ENCODE measurements at places on chromosomes 4 and X. TPM values are rescaled to one million over a fixed set of nuclear protein-coding genes. Genes with fewer than 3 reads are reported as not detected.

DNA sequence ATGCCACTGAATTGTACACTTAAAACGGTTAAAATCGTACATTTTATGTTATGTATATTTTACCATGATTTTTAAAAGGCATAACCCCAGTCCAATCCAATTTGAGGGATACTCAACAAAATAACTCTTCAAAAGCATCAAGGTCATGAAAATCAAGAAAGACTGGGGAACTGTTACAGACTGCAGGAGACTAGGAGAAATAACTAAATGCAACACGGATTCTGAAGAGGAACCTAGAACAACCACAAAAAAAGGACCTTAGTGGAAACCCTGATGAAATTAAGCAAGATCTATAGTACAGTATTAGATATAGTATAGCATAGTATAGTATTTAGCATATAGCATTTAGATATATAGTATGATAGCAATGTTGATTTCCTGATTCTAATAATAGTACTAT, 26.8 kb downstream of the SH3KBP1 start:
- H3K27ac ChIP-seq, result no peak overlapping the region
- no peak for DNase-seq
- H3K4me3 ChIP-seq, result no peak overlapping the region
- H3K27me3 ChIP-seq, result no peaks in the 10 kb centered on the region
- no peaks in the 10 kb centered on the region for H3K36me3 ChIP-seq

DNA sequence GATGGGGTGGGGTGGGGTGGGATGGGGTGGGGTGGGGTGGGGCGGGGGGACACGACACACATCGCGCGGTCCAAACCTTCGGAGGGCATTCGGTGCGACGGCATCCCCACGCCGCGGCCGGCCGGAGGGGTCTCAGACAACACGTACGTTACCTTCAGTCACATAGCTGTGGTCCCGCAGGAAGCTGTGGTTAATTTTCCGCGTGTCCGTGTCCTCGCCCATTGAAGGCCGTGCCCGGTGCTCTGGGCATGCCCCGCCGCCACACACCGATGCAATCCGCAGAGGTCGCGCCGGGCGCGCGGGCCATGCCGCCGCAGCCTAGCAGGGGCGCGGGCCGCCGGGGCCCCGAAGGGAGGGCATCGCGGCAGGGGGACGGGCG, 417 bp downstream of the PPP2R2C start:
- DNase-seq, result no peak
- peak overlapping the region; percentile 50 for H3K4me3 ChIP-seq
- no peak overlapping the region for H3K27ac ChIP-seq
- no peaks in the 10 kb centered on the region for H3K27me3 ChIP-seq
- no peaks in the 10 kb centered on the region for H3K36me3 ChIP-seq
- peaks cover 6% of the 10 kb centered on the region for H3K4me1 ChIP-seq

DNA sequence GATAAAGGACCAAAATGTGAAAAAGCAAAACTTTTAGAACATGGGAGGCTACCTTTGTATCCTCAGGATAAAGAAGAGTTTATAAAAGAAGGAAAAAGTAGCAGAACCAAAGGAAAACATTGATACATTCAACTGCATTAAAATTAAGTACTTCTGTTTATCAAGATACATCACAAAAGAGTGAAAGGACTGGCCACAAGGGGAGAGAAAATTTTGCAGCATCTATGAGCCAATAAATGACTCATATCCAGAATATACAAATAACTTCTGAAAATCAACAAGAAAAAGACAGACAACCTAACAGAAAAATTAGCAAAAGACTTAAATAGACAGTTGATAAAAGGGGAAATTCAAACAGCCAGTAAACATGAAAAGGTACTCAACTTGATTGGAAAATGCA, 177.1 kb downstream of the RBMX2 start:
- no peaks in the 10 kb centered on the region for H3K27me3 ChIP-seq
- peak overlapping the region; percentile 49 for H3K4me3 ChIP-seq
- H3K36me3 ChIP-seq, result no peaks in the 10 kb centered on the region
- peak overlapping the region; percentile 71 for H3K27ac ChIP-seq
- DNase-seq, result peak; percentile 55

DNA sequence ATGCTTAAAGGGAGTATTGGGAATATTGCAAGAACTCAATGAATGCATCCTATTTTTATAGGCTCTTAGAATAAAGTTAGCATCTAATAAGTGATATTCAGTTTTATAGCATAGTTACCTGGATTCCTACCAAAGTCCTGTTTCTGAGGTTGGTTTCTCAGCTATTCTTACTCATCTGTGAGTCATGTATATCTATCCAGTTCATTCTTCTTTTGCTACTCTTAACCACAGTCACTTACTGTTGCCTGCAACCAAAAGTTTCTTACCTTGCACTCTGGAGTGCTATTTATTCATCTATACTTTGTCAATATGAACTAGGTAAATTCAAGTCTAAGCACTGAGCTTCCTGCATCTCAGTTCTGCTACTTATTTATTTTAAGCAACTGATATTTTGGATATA, 322.5 kb downstream of the HS3ST1 start:
- H3K27ac ChIP-seq, result no peak overlapping the region
- peak; percentile 68 for DNase-seq

- H3K36me3 ChIP-seq, result no peaks in the 10 kb centered on the region
- H3K27me3 ChIP-seq, result no peaks in the 10 kb centered on the region
- peaks cover 4% of the 10 kb centered on the region for H3K4me1 ChIP-seq
- no peak overlapping the region for H3K4me3 ChIP-seq
Observed at GRCh38 chr4:133865612-133866327, 335.8 kb downstream of the PABPC4L start.

- H3K27me3 ChIP-seq, result no peaks in the 10 kb centered on the region
- no peak overlapping the region for H3K4me3 ChIP-seq
- peak; percentile 27 for DNase-seq
- 0 out of 2 replicates have a peak, but pooled peaks cover 3% of the 10 kb centered on the region for H3K4me1 ChIP-seq
- no peaks in the 10 kb centered on the region for H3K36me3 ChIP-seq
Observed at GRCh38 chr4:89222170-89222569, 85.4 kb downstream of the GPRIN3 start.

DNA sequence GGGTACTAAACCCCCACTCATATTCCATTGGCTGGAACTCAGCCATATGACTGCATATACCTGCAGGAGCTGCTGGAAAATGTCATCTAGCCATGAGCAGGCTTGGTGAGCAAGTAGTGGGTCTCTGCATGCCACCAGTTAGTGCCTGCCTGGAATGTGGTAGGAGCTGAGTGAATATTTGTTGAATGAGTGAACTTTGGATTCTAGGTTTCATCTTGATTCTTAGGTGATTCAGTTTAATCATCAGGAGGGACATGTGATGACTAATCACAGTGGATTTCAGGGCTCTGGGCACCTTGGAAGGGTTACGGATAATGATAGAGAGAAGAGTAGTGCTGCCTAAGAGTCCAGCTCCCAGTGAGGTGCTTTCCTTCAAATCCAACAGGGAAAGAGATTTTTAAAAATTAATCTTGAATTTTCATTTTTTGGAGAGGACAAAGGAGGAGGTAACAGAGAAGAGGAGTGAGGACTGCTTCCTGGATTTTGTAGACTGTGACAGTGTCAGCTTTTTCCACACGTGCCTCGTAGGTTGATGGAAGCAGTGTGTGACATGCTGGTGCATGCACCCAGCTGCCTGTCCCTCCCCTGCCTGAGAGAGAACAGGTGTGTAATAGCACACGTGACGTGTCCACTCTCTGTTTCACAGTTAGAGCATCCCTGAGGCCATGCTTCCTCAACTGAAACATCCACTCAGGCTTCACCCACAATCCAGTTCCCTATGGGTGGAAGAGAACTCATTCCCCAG, 30.4 kb downstream of the NHS start:
- no peaks in the 10 kb centered on the region for H3K36me3 ChIP-seq
- H3K4me1 ChIP-seq, result peaks cover 46% of the 10 kb centered on the region
- H3K27ac ChIP-seq, result peak overlapping the region; percentile 82
- peak; percentile 94 for DNase-seq

DNA sequence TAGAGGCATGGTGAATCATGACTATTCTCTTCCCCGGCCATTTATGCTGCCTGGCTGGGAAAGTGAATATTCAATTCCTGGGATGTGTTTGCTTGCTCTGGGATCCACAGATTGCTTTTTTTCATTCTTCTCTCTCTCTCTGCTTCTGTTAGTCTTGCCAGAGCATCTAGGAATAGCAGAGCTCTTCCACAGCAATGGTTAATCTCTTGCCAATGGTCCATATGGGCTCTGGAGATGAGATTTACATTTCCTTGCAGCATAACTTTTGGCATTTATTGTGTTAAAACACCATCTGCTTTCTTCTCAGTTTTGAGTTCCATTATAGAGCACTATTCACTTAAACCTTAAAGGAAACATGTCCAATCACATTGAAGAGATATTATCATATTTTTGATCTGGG, 59.2 kb upstream of the GUCY1A1 start:
- H3K4me1 ChIP-seq, result peaks cover 15% of the 10 kb centered on the region
- H3K4me3 ChIP-seq, result no peak overlapping the region
- H3K27me3 ChIP-seq, result no peaks in the 10 kb centered on the region
- H3K27ac ChIP-seq, result no peak overlapping the region
- DNase-seq, result no peak

GRCh38 chr4:1531683-1532548, 125.7 kb upstream of the NKX1-1 start:
- H3K4me1 ChIP-seq, result no peaks in the 10 kb centered on the region
- DNase-seq, result no peak
- no peak overlapping the region for H3K27ac ChIP-seq
- H3K27me3 ChIP-seq, result peaks cover 24% of the 10 kb centered on the region
- H3K36me3 ChIP-seq, result no peaks in the 10 kb centered on the region
- H3K4me3 ChIP-seq, result no peak overlapping the region

- H3K27me3 ChIP-seq, result no peaks in the 10 kb centered on the region
- no peak overlapping the region for H3K27ac ChIP-seq
- no peak overlapping the region for H3K4me3 ChIP-seq
- H3K36me3 ChIP-seq, result no peaks in the 10 kb centered on the region
Observed at GRCh38 chrX:36856849-36857248, 151.3 kb upstream of the FAM47C start.

GRCh38 chr4:126560794-126561193, 1072.0 kb upstream of the INTU start:
- no peak overlapping the region for H3K4me3 ChIP-seq
- H3K4me1 ChIP-seq, result peaks cover 3% of the 10 kb centered on the region
- DNase-seq, result peak; percentile 35
- no peak overlapping the region for H3K27ac ChIP-seq
- H3K36me3 ChIP-seq, result no peaks in the 10 kb centered on the region

- H3K27ac ChIP-seq, result no peak overlapping the region
- DNase-seq, result no peak
- no peaks in the 10 kb centered on the region for H3K36me3 ChIP-seq
- no peak overlapping the region for H3K4me3 ChIP-seq
- H3K27me3 ChIP-seq, result no peaks in the 10 kb centered on the region
Observed at GRCh38 chrX:106973433-106974149, 26.4 kb downstream of the MORC4 start.

DNA sequence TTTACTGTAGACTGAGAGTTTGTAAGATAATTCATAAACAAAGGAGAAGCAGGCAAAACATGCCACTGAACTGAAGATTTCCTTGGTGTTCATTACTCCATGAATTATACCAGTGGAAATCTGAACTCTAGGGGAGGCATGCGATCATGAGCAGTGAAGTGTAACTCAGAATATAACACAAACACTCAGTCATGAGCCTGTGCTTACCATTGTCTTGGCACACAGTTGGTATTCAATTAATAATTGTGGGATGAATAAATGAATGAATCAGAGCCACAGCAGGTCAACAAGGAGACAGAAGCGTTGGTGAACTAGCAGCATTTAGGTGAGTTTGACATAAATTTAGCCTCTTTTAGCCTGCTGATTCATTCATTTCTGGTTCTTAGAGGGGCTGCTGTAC, 263.5 kb upstream of the DKK2 start:
- H3K27ac ChIP-seq, result no peak overlapping the region
- no peak for DNase-seq
- H3K36me3 ChIP-seq, result no peaks in the 10 kb centered on the region
- H3K27me3 ChIP-seq, result no peaks in the 10 kb centered on the region

DNA sequence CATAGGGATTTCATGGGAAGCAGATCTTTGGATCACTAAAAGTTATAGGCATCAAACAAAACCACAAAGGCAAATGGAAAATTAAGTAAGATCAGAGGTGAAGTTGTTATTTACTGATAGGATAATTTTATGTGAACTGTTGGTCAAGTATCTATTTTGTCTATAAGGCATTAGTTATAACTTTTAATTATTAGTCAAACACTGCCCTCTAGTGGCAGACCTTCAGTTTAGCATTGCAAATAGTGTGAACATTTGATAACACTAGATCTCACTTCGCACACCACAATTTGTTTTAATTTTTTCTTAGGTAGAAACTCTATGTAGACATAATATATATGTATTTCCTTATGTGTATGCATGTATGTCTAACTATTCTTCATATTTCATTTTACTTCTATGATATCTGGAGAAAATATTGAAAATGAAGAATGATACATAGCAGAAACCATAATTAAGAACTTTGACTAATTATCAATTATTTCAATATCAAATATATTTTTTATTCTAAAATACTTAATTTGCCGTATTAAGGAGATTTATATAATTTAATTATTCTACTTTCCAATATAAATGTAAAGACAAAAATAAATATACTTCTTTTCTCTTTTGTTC, 214.5 kb upstream of the TACR3 start:
- DNase-seq, result peak; percentile 65
- no peaks in the 10 kb centered on the region for H3K36me3 ChIP-seq
- no peaks in the 10 kb centered on the region for H3K4me1 ChIP-seq

GRCh38 chr4:150641612-150642011, 59.7 kb downstream of the MAB21L2 start:
- no peaks in the 10 kb centered on the region for H3K27me3 ChIP-seq
- no peak overlapping the region for H3K4me3 ChIP-seq
- DNase-seq, result no peak
- H3K27ac ChIP-seq, result no peak overlapping the region
- H3K36me3 ChIP-seq, result no peaks in the 10 kb centered on the region
- H3K4me1 ChIP-seq, result no peaks in the 10 kb centered on the region

DNA sequence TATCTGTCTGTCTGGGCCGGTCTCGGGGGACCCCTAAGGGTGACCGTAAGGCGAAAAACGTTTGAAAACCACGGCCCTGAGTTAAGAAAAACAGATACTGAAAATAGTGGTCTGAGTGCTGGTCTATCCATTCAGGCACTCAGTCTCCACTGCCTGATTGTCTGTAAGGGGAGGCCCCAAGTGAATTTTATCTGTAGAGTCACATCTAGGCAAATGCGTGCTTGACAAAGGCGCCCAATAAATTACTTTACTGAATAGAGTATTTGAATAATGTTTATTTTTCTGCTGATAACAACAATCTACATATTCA, 465 bp downstream of the HNRNPH2 start:
- no peak for DNase-seq
- H3K27ac ChIP-seq, result peak overlapping the region; percentile 84
- H3K4me3 ChIP-seq, result peak overlapping the region; percentile 95
- H3K4me1 ChIP-seq, result peaks cover 12% of the 10 kb centered on the region
- peaks cover 15% of the 10 kb centered on the region for H3K36me3 ChIP-seq

- H3K4me3 ChIP-seq, result no peak overlapping the region
- H3K36me3 ChIP-seq, result no peaks in the 10 kb centered on the region
- no peaks in the 10 kb centered on the region for H3K4me1 ChIP-seq
- no peak overlapping the region for H3K27ac ChIP-seq
Observed at GRCh38 chrX:153610836-153611213, 11.9 kb upstream of the CCNQ start.

IGBP1 gene
- total RNA-seq, result 43.0 TPM

CXXC4 gene
- not detected for total RNA-seq

SASH3 gene
- total RNA-seq, result not detected

PPEF2 gene
- total RNA-seq, result not detected

RNF212 gene
- not detected for total RNA-seq

PSAPL1 gene
- total RNA-seq, result 0.15 TPM

ENPP6 gene
- total RNA-seq, result not detected

BBS12 gene
- total RNA-seq, result 0.69 TPM

UCP1 gene
- total RNA-seq, result not detected

MRPL1 gene
- 23.0 TPM for total RNA-seq

TMEM47 gene
- 4.7 TPM for total RNA-seq

PAGE1 gene
- 1.7 TPM for total RNA-seq

HSPA4L gene
- 9.2 TPM for total RNA-seq

LUZP4 gene
- not detected for total RNA-seq

PASD1 gene
- total RNA-seq, result not detected

SHISA3 gene
- total RNA-seq, result 33.5 TPM

ZMAT1 gene
- not detected for total RNA-seq

CEP135 gene
- 14.8 TPM for total RNA-seq

PRSS12 gene
- 1.5 TPM for total RNA-seq
